ENCODE measurements at places on chromosomes 7 and 10. TPM values are rescaled to one million over a fixed set of nuclear protein-coding genes. Genes with fewer than 3 reads are reported as not detected.

PLAU gene
- total RNA-seq = 0.38 TPM

SMARCD3 gene
- 1.3 TPM for total RNA-seq

RAMP3 gene
- total RNA-seq = not detected

DDX21 gene
- 287 TPM for total RNA-seq

ORAI2 gene
- total RNA-seq = 56.4 TPM

LIPJ gene
- total RNA-seq = not detected

C10orf143 gene
- 4.0 TPM for total RNA-seq

Measured in activated CD8-positive, alpha-beta memory T cell treated with anti-CD3 and anti-CD28 coated beads for 36 hours (primary cell).